D721Med (cell line): ENCODE measurements at places on chromosomes 7 and 10.

DNA sequence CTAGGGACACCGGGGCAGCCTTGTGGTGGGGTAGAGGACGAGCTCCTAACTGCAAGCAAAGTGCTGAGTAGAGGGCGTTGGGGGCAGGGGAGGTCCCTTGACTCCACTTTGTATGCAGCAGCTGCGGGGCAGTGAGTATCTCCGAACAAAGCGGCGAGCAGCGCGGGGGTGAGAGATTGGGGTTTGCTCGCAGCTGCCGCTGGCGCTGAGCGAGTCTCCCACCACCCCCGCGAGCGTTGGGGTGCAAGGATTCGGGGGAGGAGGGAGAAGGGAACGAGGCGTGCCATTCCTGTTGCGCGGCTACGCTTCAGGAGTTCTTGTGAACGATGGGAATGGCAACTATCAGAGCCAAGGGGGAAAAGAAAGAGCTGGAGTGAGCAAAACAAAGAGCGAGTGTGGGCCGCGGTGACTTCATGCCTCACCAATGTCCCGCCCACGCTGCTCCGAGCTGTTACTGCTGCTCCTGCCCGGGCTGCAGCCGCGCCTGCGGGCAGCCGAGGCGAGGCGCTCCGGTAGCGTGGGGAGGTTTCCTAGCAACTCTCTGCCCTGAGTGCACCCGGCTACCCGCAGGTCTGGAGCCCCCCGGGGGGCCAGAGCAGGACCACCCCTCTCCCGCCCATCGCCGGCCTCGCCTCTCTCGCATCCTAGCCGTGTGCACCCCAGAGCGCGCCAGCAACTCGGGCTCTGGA, at the start of gene ITGB8:
ITGB8 (plus strand) TSS at position 662 of the 689 bp plus-strand sequence. CDS start 907 bp downstream, outside the sequence.
- DNase-seq = no peak

DNA sequence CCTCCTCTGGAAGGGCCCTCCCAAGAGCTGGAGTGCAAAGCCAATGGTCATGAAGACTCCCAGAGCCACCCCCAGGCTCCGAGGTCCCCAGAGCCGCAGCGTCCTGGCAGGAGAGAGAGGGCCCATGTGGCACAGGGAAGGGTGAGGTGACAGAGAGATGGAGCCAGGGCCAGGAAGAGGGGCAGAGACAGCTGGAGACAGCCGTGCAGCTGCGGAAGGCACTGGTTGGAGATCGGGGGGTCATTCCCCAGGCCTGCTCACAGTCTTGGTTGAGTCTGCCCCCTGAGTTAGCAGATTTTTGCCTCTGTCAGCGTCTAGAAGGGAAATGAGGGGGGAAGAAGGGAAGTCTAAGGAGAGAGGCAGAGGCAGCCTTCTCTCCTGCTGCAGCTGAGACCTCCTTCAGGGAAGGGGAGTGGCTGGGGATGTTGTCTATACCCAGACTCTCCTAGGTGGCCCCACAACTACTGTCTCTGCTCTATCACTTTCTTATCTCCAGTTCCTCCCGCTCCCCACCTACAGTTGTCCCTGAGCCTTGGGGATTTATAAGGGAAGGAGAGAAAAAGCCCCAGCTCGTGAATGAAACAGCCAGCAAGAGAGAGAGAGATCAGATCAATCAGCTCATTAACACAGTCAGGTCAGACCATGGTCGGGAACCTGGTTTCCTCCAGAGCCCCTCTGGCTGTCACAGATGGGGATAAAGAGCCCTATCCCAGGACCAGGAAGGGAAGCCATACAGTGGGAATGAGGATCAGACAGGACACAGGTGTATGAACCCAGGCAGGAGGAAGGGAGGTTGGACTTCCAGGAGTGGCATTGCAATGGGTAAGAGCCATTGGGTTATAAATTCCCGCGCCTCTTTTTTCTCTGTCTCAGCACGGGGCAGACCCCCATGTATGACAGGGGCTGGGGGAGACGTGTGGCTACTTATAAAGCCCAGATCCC, 1.2 kb downstream of the GAL3ST4 start:
- no peak for DNase-seq

GRCh38 chr10:50219200-50219599, 32.1 kb downstream of the ASAH2 start:
- DNase-seq = no peak

DNA sequence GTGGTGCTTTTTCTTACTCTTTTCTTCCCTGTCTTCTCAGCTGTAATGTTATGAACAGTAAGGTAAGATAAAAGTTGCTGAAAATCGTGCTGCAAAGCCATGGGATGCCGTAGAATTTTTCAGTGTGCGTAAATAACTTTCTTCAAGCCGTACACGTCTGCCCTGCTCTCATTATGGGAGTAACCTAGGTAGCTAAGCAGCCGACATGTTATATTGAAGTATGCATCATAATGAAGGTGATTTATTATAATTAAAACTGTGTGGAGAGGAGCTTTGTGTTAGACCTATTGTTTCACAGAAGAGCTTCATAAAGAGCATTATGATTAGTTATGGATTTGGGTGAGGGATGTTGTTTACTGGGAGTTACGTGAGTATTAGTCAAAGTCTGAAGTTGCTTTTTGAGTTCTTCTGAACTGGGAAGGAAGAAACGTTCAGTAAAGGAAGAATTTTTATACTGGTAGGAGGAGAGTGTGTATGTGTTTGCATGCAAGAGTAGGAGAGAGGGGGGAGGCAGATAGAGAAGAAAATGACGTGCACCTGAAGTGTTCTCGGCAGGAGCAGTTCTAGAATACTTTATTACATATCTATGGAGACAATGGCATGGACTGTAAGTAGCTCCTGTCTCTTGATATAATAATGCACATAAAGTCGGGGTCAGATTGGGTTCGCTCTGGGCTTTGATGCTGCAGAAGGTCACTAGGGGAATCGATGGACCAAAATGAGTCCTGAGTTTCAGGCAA, 56.3 kb downstream of the POU6F2 start:
- no peak for DNase-seq
